ENCODE measurements at places on chromosomes 13 and 19. TPM values are rescaled to one million over a fixed set of nuclear protein-coding genes. Genes with fewer than 3 reads are reported as not detected.

Gene PSG6
- not detected for total RNA-seq

Gene PSG2
- not detected for total RNA-seq

Gene RFC3
- total RNA-seq = 23.9 TPM

Gene SOX1
- not detected for total RNA-seq

Gene FPR1
- 1.8 TPM for total RNA-seq

Gene KIR2DL3
- total RNA-seq = not detected

Gene COPE
- 76.4 TPM for total RNA-seq

Gene NR1H2
- 53.3 TPM for total RNA-seq

Measured in tongue (tissue), 3 donors.